NCI-H187 (cell line): ENCODE measurements at places on chromosomes 4 and X.

- no peak for DNase-seq
Measured at GRCh38 chr4:128358231-128358912, 70.8 kb upstream of the PGRMC2 start.

DNA sequence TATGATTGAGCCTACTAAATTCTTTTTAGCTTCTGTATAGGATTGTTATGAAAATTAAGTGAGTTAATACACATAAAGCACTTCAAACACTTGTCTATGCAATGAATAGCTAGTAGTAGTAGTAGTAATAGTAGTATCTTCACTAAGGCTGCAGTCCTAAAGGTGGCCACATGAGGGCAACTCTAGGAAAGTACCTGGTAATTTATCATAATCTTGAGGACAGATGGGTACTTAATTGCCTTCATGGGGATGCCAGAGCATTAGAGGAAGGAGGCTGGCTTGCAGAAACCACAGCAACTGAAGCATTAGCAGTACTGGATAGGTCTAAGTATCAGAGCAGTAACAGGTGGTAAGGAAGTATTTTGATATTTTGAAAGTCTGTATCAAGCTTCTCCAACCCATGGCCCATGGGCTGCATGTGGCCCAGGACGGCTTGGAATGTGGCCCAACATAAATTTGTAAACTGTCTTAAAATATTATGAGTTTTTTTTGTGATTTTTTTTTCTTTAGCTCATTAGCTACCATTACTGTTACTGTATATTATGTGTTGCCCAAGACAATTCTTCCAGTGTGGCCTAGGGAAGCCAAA, 17.3 kb downstream of the NIPAL1 start:
- no peak for DNase-seq

DNA sequence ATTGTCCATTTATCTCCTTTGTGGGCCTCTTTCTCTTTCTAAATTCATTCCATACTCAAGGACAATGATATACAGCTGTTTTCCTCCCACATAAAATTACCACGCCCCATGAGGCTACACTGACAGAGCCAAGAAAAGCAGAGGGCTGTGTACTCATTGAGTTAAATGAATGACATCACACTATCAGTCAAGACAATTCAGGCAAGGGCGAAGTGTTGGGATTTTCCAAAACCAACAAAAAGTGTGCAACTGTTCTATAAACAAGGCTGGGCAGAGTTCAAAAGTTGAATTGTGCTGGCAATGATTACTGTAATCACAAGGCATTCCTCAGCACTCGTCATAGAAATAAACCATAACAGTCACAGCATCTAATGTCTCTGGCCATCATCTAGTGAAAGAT, 799.6 kb upstream of the DIAPH2 start:
- no peak for DNase-seq

- no peak for DNase-seq
Measured at GRCh38 chr4:68465058-68465457, 17.8 kb downstream of the TMPRSS11E start.

GRCh38 chrX:39905946-39906345, 191.8 kb downstream of the BCOR start:
- DNase-seq: no peak

GRCh38 chrX:11478026-11478425, 184.8 kb downstream of the AMELX start:
- DNase-seq: no peak

DNA sequence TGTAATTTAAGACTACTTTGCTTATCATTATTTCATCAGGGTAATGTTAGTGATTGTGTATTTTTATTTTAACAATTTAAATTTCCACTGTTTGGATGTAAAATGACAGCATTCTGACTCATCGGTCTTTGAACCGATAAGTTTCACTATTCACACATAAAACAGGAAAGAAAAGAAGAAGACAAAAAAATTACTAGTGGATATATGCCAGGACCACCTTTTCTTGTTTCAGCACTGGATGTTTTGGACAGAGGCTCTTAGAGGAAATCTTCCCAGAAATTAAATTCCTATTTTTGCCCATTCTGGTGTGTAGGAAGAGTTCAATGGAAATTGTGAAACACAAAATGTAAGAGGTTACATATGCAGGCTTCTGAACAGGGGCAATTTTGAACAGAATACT, 57.4 kb downstream of the VEGFC start:
- no peak for DNase-seq

GRCh38 chr4:6746721-6747293, 30.8 kb downstream of the BLOC1S4 start:
- no peak for DNase-seq

DNA sequence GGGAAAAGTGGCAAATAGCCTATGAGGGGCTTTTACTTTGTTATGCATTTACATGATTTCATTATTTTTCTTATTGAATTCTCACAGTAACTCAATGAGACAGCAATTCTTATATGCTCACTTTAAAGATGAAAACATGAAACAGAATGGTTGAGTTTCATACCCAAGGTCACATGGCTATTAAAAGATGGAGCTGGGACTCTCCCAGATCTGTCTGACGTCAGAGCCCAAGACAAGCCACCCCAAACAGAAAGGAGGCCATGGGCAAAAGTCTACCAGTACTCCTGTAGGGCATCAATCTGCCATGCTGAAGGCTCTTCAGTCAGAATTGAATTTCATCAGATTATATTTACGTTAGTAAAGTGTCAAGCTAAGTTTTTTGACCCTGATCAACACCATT, 13.2 kb downstream of the HSD17B11 start:
- no peak for DNase-seq

GRCh38 chrX:150980711-150981110, 2.4 kb upstream of the HMGB3 start:
- no peak for DNase-seq

GRCh38 chr4:16253127-16253960, 27.1 kb upstream of the TAPT1 start:
- DNase-seq: no peak
